ENCODE measurements at places on chromosomes 6 and 20. TPM values are rescaled to one million over a fixed set of nuclear protein-coding genes. Genes with fewer than 3 reads are reported as not detected.

Gene DPPA5
- not detected for total RNA-seq

GRCh38 chr6:20306491-20306890, 94.2 kb upstream of the MBOAT1 start:
- no peaks in the 10 kb centered on the region for H3K36me3 ChIP-seq
- no peak for DNase-seq
- no peak overlapping the region for H3K4me3 ChIP-seq
- no peak overlapping the region for H3K27ac ChIP-seq

Gene NKX2-4
- not detected for total RNA-seq

DNA sequence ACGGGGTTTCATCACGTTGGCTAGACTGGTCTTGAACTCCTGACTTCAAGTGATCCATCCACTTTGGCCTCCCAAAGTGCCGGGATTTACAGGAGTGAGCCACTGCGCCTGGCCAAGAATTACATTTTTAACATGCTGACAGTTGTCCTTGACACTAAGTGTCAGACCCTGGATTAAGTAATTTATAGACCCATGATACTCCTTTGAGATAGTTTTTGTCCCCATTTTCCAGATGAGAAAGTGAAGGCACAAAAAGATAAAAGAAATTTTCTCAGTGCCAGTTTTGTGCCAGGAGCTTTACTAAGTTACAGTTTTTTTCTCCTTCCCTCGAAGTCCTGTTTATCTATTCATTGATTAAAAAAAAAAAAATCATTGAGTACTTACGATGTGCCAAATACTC, 9.8 kb upstream of the EDEM2 start:
- no peaks in the 10 kb centered on the region for H3K36me3 ChIP-seq
- H3K4me3 ChIP-seq, result no peak overlapping the region
- peaks cover 3% of the 10 kb centered on the region for H3K27me3 ChIP-seq
- H3K27ac ChIP-seq, result no peak overlapping the region
- no peaks in the 10 kb centered on the region for H3K4me1 ChIP-seq
- no peak for DNase-seq

Gene MCM3
- total RNA-seq, result 68.2 TPM

GRCh38 chr20:24148372-24148771, 159.8 kb upstream of the GGTLC1 start:
- peaks cover 19% of the 10 kb centered on the region for H3K27me3 ChIP-seq
- H3K36me3 ChIP-seq, result no peaks in the 10 kb centered on the region
- H3K27ac ChIP-seq, result no peak overlapping the region
- H3K4me3 ChIP-seq, result no peak overlapping the region
- H3K4me1 ChIP-seq, result no peaks in the 10 kb centered on the region

Gene COL9A3
- total RNA-seq, result 21.2 TPM

DNA sequence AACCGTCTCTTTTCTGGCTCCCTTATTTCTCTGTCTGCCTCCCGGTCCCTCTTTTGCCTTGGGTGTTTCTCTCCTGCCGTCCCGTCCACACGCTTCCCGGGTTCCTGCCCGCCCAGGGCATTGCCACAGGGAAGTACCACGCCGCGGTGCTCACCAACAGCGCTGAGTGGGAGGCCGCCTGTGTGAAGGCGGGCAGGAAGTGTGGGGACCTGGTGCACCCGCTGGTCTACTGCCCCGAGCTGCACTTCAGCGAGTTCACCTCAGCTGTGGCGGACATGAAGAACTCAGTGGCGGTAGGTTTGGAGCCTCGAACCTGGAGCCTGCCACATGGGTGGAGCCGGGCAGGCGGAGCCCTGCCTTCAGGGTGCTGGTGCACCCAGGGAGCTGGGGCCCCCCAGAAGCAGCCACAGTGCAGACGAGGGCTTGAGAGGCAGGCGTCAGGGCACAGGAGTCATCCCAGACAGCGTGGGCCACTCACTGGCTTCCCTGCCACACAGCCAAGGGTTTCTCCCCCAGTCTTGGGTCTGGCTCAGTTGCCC, 21.3 kb downstream of the NPEPL1 start:
- H3K36me3 ChIP-seq, result no peaks in the 10 kb centered on the region
- H3K4me1 ChIP-seq, result no peaks in the 10 kb centered on the region
- no peak overlapping the region for H3K4me3 ChIP-seq
- peak; percentile 63 for DNase-seq
- no peaks in the 10 kb centered on the region for H3K27me3 ChIP-seq

Gene EYA4
- 2.3 TPM for total RNA-seq

DNA sequence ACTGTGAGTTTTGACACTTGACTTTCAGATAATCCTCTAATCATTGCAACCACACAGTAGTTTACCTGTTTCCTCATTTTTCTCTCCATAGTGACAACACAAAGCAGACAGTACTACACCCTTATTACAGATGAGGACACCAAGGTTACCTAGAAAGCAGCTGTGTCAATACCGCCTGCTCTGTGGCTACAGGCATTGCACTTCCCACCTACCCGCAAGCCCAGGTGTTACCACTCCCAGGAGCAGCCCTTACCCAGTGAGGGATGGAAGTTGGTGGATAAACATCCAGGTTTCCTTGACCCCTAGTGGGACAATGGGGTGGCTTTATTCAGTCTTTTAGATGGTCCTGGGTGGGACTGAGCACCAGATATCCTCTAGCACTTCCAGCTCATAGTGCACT, 503.6 kb downstream of the PTPRT start:
- H3K4me1 ChIP-seq, result no peaks in the 10 kb centered on the region
- DNase-seq, result no peak
- peaks cover 4% of the 10 kb centered on the region for H3K27me3 ChIP-seq
- H3K36me3 ChIP-seq, result no peaks in the 10 kb centered on the region

- no peaks in the 10 kb centered on the region for H3K36me3 ChIP-seq
- H3K27me3 ChIP-seq, result no peaks in the 10 kb centered on the region
- H3K4me1 ChIP-seq, result no peaks in the 10 kb centered on the region
- H3K4me3 ChIP-seq, result no peak overlapping the region
- DNase-seq, result no peak
- H3K27ac ChIP-seq, result no peak overlapping the region
These were observed 28.2 kb downstream of the ISM1 start for GRCh38 chr20:13249118-13249797.

GRCh38 chr6:28351493-28351925, 1.8 kb downstream of the ZKSCAN3 start:
- peak overlapping the region; percentile 98 for H3K4me3 ChIP-seq
- DNase-seq, result no peak
- peaks cover 8% of the 10 kb centered on the region for H3K36me3 ChIP-seq
- peaks cover 40% of the 10 kb centered on the region for H3K4me1 ChIP-seq
- H3K27ac ChIP-seq, result peak overlapping the region; percentile 19

DNA sequence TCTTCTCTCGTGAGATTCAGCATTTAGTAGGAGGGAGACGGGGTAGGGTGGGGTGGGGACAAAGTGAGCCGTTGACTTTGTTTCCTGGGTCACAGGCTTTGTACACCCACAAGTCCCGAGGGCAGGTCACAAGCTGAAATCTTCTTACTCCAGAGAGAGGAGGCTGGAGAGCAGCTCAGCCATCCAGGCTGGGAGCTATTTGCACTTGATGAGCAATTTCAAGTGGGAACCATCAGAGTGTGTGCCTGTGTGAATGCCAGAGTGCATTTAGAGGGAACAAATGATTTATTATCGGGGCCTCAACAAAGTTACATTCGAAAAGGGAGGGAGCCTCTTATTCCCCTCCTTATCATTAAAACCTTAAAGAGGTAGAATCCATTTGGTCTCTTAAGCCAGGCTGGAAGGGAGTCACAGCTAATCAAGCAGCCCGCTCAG, 155.7 kb upstream of the JARID2 start:
- H3K4me1 ChIP-seq, result peaks cover 32% of the 10 kb centered on the region
- peaks cover 5% of the 10 kb centered on the region for H3K36me3 ChIP-seq
- H3K4me3 ChIP-seq, result peak overlapping the region; percentile 68
- no peaks in the 10 kb centered on the region for H3K27me3 ChIP-seq
- DNase-seq, result no peak

DNA sequence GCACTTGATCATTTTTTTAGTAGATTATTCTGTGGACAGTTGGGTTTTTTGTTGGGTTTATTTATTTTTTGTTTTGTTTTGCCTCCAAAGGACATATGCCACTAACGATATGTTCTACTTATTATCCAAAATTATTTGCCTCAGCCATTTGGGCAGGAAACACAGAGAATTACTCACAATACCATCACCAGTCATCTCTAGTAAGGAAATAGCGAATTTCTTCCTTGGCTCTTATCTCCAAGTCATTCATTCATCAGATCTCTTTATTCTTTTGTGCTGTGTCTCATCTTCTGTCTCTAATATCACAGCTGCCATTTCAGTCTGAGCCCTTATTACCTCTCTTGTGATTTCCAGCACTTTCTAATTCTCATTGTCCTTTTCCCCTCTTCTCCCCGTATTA, 130.4 kb upstream of the SMLR1 start:
- no peak overlapping the region for H3K4me3 ChIP-seq
- peaks cover 4% of the 10 kb centered on the region for H3K27me3 ChIP-seq
- no peaks in the 10 kb centered on the region for H3K36me3 ChIP-seq
- no peaks in the 10 kb centered on the region for H3K4me1 ChIP-seq

DNA sequence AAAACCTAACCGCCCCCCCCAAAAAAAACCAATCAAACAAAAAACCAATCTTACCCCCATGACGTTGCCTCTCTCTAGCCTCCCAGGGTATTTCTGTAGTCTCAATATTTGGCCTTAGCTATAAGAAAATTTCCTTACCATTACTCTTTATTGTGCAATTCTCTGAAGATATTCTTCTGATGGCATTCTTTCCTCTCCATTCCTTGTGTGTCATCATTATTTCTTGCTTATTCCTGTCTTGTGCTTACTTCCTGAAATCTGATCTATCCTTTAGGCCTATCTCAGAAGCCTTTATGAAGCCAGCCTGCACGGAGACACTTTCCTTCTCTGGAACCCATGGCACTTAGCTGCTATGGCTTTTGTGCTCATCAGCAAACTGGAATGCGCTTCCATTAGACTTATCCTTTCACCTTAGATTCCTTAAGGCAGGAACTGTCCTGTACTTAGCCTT, 65.9 kb upstream of the DDR1 start:
- peaks cover 40% of the 10 kb centered on the region for H3K4me1 ChIP-seq
- DNase-seq, result no peak
- no peaks in the 10 kb centered on the region for H3K27me3 ChIP-seq
- no peaks in the 10 kb centered on the region for H3K36me3 ChIP-seq

DNA sequence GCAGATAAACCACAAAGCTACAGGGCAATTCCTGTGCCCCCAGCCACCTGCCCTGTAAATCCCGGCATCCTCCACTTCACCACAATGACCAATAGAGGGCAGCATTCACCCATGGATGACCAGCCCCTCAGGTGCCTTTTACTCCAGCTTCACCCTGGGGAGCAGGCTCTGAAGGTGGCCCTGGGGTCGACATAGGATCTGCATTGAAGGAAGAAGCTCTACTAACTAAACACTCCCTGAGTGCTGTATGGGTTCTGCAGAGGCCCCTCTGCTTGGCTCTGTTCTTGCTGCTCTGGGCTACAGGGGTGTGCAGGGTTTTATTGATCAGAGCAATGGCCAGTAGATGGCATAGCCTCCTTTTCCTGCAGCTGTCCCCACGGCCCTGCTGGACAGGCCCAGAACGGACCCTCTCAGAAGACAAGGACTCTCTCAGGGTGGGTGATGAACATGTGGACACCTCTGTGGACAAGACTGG, 20.3 kb downstream of the CST4 start:
- H3K4me3 ChIP-seq, result no peak overlapping the region
- DNase-seq, result no peak
- H3K27ac ChIP-seq, result no peak overlapping the region

Gene HIVEP1
- total RNA-seq, result 37.4 TPM

GRCh38 chr6:34816635-34817301, 24.9 kb downstream of the BLTP3A start:
- no peaks in the 10 kb centered on the region for H3K36me3 ChIP-seq
- H3K27me3 ChIP-seq, result no peaks in the 10 kb centered on the region

Gene CST5
- 0.79 TPM for total RNA-seq

DNA sequence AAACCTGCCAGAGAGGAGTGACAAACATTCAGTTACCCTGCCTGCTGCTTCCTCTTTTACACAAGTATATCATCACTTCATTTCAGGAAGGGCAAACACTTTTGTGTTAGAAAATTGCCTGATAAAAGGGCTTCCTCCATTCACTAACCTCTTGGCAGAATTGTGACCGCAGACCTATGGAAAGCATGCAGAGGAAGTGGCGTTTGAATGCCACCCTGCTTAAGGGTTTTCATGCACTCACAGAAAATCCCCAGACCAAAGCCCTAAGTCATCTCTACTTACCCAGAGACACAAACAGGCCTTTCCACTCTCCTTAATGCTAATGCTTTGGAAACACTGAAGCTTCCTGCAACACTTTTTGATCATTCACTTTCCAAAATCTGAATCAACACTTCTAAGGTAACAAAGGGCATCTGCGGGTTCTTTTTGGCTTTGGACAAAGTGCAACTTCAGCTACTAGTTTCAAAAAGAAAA, 22.1 kb upstream of the RALGAPA2 start:
- H3K36me3 ChIP-seq, result no peaks in the 10 kb centered on the region
- H3K27me3 ChIP-seq, result peaks cover 10% of the 10 kb centered on the region
- no peak overlapping the region for H3K27ac ChIP-seq
- H3K4me3 ChIP-seq, result no peak overlapping the region
- no peak for DNase-seq

DNA sequence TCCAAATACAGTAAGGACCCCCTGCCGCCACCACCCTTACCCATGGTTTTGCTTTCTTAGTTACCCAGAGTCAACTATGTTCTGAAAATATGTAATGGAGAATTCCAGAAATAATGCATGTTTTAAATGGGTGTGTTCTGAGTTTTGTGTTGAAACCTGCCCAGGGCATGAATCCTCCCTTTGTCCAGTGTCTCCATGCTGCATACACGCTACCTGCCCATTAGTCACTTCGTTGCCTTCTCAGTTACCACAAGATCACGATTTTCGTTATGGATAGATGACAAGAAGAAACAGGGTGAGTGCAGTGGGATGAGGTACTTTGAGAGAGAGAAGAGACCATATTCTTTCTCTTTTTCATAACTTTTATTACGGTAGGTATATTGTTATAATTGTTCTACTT, 10.6 kb downstream of the FARS2 start:
- H3K4me3 ChIP-seq, result no peak overlapping the region
- DNase-seq, result no peak
- H3K4me1 ChIP-seq, result no peaks in the 10 kb centered on the region
- H3K27ac ChIP-seq, result no peak overlapping the region
- H3K36me3 ChIP-seq, result peaks cover 18% of the 10 kb centered on the region

GRCh38 chr6:124961777-124962638, at the start of gene RNF217:
RNF217 (plus strand) TSS chr6:124962437; CDS start chr6:124962545, 108 bp downstream.
- DNase-seq, result no peak
- peak within 1 kb of the TSS; percentile 96 for H3K4me3 ChIP-seq
- H3K36me3 ChIP-seq, result peaks cover 13% of the 10 kb centered on the region
- H3K27me3 ChIP-seq, result no peaks in the 10 kb centered on the region
- peaks cover 20% of the 10 kb centered on the region for H3K4me1 ChIP-seq

GRCh38 chr6:41159415-41160082, 3.4 kb downstream of the TREM2 start:
- H3K4me3 ChIP-seq, result no peak overlapping the region
- no peaks in the 10 kb centered on the region for H3K36me3 ChIP-seq
- peaks cover 34% of the 10 kb centered on the region for H3K27me3 ChIP-seq
- H3K4me1 ChIP-seq, result no peaks in the 10 kb centered on the region
- no peak for DNase-seq
- H3K27ac ChIP-seq, result no peak overlapping the region

DNA sequence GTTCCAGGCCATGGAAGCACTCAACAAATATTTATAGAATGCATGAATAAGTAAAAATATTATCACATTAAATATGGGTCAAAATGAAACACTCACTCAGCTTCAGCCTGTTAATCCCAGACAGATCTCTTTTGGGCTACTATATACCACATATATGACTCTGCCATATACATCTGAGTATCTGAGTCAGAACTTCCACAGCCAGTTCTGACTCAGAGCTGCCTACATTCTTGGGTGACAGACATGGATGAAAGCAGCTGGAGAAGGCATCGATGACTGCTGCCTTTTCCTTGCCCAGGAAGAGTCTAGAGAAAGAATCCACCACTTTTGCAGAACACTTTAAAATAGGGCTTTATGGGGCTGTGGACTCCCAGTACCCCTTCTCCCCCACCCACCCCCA, 11.5 kb upstream of the PDYN start:
- peaks cover 63% of the 10 kb centered on the region for H3K27me3 ChIP-seq
- DNase-seq, result no peak
- no peak overlapping the region for H3K4me3 ChIP-seq
- H3K27ac ChIP-seq, result no peak overlapping the region
- H3K36me3 ChIP-seq, result no peaks in the 10 kb centered on the region

Gene TINAG
- total RNA-seq, result not detected
